Right kidney (tissue), 9 donors: ENCODE measurements at places on chromosomes 11 and 22.

- no peak for DNase-seq
Measured at GRCh38 chr11:76010051-76010450, 195.0 kb downstream of the UVRAG start.

- no peak for DNase-seq
Measured at GRCh38 chr11:72668629-72669347, 5.4 kb downstream of the PDE2A start.

- DNase-seq = no peak
Measured at GRCh38 chr22:22673628-22674027, 29.2 kb downstream of the GGTLC2 start.

GRCh38 chr11:110776081-110776480 lies 63.8 kb upstream of the ARHGAP20 start:
- no peak for DNase-seq

- DNase-seq = no peak
Measured at GRCh38 chr22:19904935-19905334, 36.6 kb upstream of the COMT start.

DNA sequence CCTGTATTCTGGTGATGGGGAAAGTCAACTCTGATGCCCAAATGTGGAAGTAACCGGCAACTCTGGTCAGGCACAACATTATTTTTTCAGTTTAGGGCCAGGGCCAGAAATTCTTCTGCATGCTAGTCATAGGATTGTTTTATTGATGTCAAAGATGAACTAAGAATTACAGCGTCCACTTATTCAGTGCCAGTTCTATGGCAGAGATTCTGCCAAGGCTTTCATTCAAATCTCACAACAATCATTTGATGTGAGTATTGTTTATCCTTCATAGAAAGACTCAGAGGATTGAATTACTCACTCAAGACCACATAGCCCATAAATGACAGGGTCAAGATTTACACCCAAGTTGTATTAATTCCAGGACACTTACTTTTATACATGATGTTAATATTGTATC lies 87.7 kb downstream of the TMPRSS5 start:
- no peak for DNase-seq

GRCh38 chr11:134045799-134046635 lies 22.9 kb upstream of the JAM3 start:
- DNase-seq = no peak

DNA sequence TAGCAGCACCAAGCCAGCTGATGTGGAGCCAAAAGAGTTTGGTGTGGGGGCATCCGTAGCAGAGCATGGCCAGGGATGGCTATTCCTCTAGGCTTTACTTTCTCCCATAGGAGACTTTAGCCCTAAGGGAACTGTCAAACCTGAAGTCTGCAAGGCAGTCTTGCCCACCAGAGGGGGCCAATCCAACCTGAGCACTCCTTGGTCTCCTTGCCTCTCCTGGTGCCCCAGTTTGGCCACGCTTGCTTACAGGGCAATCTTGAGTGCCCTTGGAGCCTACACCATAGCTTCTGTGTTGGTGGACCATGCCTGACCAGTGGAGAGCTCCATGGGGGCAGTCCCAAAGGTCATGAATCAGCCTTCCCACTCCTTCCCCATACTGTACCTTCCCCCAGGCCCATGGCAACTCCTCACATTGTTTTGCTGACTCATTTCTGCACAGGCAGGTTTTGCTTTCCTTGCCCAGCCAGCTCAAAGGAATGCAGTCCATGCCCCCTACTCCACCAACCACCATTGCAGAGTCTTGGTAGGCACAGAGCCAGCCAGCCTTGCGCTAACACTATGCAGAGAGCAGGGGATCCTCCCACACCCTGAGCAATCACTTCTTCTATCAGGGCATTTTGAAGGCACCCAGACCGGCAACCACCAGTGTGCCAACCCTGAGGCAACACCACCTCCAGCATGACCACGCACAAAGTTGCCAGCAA lies 1421.2 kb upstream of the RAG2 start:
- DNase-seq = no peak

DNA sequence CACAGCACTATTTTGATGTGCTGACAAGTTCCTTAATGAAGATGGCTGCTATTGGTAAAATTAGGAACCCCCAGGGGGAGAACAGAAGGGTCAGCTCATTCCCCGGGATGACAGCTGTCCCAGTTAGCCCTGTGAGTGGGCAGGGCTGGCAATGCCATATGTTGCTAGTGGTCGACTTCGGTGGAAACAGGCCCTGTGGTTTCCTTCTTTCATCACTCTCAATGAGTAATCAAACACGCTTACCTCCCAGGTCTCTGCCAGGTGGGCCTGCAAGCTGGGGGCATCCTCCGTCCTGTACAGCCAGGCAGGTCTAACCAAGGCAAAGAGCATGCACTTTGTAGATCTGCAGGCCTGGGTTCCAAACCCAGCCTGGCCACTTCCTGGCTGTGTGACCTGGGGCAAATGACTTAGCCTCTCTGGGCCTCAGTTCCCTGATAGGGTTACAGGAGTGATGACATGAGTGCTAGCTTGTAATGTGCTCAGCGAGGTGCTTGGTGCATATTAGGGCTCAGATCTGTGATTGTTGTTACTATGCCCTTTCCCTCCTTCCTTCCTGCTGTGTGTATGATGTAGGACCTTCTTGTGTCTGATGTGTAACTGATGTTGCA lies 85.2 kb downstream of the TSPAN18 start:
- no peak for DNase-seq

- no peak for DNase-seq
Measured at GRCh38 chr11:68002575-68002937, 1.3 kb downstream of the UNC93B1 start.

- no peak for DNase-seq
Measured at GRCh38 chr11:28176351-28176750, 68.2 kb downstream of the METTL15 start.

GRCh38 chr11:35218956-35219355 lies 80.0 kb downstream of the CD44 start:
- DNase-seq = no peak

DNA sequence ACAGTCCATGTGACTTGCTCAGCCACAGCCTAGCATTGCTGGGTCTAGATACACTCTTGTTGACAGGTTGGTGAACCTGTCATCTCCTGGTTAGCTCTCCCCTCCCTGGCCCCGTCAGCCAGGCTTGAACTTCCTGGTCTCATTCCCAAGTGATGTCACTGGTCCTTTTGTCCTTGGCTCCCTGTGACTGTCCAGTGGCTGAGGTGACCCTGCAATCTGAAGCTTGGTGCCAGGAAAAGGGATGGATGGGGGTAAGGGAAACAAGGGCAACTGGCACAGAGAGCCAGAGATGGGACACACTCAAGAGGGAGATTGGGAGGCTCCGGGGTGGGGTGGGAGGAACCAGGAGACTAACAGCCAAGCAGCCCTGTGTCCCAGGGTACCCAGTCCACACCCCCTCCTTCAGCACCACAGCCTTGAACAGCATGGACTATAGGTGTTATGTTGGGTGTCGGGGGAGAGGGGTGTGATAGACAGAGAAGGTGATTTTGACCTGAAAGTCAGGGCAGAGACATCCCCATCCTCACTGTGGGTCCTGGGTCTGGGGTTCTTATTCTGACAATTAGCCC lies 63.8 kb upstream of the THY1 start:
- no peak for DNase-seq

- DNase-seq = no peak
Measured at GRCh38 chr11:126475014-126475991, 119.8 kb downstream of the ST3GAL4 start.

- DNase-seq = no peak
Measured at GRCh38 chr11:132330515-132330914, 960.1 kb downstream of the NTM start.

DNA sequence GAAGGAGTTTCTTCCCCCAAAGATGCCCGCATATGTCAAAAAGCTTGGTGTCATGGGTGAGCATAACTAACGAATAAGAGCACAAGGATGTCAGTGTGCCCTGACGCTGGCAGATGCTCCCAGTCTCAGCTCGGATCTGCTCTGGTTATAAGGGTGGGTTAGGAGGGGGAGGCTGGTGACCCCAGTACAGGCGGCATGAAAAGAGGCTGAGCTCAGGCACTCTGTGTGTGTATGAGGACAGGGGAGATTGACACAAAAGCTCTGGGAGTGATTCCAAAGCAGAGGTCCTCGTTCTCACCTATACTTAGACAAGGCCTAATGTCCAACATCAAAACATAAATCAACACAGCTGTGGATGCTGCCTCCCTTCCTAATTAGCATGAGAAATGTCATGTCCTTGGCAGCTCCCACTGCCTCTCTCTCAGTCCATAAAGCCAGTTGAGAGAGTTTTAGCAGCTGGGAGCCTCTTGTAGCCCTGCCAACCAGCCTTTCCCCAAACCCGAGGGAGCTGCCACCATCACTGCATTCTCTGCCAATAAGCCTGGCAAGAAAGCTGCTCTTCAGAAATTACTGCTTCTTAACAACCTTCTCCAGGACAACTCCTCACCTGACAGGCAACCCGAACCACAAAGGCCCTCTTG lies 59.8 kb downstream of the SC5D start:
- DNase-seq = no peak

DNA sequence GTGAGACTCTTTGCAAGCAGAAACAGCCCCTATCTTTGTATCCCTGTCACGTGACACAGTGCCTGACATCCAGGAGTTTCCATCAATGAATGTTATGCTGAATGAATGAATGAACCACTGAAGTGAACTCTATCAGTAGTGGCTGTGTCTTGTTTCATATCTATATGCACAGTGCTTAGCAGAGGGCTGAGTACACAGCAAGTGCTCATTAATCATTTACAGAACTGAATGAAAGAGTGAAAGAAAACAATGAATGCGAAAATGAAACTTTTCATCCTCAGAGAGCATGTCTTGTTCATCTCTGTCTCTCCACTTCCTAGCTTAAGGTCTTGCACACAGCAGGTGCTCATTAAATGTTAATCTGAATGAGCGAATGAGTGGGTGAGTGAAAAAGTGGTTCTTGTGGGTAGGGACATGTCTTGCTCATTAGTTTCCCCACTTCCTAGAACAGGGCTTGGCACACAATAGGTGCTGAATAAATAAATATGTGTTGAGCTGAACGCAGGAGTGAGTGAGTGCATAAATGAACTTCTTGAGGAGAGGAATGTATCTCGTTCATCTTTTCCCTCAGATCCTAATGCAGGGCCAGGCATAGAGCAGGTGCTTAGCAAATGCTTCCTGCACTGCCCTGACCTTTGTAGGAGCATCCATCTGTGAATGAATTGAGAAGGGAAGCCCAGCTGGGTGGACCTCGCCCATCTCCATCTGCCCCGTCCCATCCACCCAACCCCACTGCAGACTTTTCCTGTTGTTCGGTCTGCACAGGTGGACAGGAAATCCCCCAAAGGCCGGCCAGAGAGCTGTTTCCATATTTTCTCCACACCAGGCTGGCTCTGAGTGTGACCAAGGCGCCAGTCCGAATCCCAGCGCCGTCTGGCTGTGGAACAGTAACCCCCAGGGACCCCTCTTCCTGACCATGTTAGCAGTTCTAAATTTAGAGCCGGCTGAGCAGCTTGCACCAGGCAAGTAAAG lies 113.4 kb upstream of the CRYBB3 start:
- peak; percentile 28 for DNase-seq

DNA sequence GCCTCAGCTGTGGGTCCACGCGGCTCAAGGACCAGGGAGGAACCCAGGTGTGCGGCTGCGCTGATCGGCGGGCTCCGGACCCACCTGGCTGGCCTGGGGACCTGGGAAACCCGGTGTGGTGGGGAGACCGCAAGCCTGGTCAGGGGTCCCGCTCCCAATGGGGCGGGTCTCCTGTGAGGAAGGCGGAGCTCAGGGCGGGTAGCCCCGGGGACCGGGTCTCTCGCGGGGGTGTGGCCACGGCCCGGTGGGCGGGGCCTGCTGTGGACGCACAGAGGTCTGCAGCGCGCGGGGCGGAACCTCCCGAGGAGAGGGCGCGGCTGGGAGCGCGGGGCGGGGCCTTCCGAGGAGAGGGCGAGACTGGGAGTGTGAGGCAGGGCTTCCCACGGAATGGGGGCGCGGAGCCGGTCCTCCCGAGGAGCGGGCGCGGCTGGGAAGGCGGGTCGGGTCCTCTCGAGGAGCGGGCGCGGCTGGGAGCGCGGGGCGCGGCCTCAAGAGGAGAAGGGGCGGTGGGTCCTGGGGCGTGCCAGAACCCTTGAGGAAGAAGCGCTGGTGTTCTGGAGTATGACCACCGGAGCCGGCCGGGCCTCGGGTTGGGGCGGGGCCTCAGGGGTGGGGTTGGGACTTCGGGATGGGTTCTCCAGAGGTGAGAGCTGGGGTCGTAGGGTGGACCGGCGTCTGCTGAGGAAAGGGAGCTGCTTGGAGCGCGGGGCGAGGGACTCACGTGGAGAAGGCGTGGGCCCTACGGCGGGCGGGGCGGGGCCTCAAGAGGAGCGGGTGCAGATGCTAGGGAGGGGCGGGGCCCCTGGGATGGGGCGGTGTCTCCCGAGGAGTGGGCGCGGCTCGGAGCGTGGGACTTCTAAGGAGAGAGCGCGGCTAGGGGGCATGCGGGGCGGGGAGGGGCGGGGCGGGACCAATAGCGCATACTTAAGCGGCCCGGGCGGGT lies 20.8 kb downstream of the DGCR6L start:
- DNase-seq = peak; percentile 87

- no peak for DNase-seq
Measured at GRCh38 chr11:75219869-75220268, 20.7 kb upstream of the TPBGL start.

DNA sequence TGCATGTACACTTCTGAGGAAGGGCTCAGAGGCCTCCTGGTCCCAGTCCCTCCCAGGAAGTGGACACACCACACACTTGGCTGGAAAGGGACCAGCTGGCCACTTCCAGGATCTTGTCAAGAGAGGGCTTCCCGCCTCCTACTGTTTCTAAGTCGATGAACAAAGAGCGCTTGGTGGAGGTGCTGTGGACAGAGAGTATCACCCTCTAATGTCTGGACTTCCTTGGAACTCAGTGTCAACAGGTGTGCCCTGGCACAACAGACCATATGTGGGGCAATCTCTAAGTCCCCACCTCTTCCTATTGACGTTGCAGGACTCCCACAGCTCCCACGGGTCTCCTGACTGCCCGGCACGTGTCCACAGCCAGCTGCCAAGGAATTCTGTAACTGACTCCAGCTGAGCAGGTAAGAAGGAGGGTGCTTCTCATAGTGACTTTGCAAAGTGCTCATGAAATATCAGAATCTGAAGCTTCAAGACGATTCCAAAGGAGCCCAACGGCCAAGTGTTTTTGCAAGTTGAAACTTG lies 16.1 kb downstream of the POU2AF1 start:
- DNase-seq = no peak

DNA sequence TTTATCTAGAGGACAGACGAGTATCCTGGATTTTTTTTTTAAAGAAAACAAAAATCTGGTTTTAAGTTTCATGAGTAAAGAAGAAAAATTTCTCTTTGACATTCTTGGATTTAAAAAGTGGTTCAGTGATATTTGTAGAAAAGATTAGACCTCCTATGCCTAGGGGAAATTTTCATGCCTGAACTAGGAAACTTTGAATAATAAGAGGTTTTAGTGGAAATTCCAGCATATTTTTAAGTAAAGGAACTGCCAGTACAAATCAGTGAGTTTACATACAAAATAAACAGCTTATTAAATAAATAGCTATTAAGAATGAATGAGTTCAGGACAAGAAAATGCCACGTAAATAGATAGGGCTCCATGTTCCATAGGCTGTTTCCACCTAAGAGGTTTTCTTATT lies 17.5 kb downstream of the JAM3 start:
- no peak for DNase-seq
